ENCODE measurements at places on chromosomes 7 and 10.

DNA sequence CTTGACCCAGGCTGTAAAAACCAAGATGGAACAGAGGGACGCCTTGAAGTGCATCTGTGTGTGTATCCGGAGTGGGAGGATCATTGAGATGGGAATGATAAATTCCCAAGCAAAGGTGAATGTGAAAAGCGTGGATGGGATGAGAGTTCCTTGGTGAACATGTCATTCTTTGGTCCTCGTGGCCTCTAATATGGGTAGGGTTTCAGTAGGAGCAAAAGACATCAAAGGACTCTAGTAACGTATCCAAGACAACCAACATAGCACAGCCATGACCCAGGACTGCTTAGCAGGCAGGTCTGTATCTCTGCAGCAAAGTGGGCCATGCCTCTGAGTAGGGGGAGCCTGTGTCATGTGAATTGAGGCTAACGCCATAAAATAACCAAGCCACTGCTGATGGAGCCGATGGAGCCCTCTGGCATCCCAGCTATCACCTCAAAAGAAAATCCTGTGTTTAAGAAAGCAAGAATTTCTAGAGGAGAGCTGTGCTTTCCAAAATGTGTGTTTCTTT is 98.6 kb downstream of the CCDC3 start:
- DNase-seq, result no peak

DNA sequence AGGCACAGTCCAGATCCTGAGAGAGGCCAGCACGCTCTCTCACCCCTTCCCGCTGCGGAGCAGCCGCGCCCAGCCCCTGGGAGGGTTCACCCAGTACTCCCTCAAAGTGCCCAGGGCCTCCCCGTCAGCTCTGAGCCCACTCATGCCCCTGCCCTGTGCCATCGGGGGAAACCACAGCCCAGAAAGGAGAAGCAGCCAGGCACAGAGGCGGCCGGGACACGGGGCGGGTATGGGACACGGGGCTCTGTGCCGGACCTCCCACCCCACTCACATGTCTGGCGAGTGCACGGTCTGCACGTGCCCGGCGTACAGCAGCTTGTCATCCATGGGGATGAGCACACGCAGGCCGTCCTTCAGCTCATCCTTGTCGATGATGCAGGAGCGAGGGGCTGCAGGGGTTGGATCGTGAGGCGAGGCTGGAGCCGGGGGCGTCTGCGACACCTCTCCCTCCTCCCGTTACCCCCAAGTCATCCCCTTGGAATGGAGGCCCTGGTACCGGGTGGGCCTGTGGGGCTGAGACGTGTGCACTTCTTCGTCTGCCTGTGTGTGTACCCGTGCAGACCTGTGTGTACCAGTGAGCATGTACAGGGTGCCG is 38.2 kb downstream of the SLC29A4 start:
- DNase-seq, result no peak

GRCh38 chr7:34846976-34847375 is 189.0 kb downstream of the NPSR1 start:
- no peak for DNase-seq

GRCh38 chr10:129909080-129909479 is 55.0 kb downstream of the EBF3 start:
- DNase-seq, result no peak

DNA sequence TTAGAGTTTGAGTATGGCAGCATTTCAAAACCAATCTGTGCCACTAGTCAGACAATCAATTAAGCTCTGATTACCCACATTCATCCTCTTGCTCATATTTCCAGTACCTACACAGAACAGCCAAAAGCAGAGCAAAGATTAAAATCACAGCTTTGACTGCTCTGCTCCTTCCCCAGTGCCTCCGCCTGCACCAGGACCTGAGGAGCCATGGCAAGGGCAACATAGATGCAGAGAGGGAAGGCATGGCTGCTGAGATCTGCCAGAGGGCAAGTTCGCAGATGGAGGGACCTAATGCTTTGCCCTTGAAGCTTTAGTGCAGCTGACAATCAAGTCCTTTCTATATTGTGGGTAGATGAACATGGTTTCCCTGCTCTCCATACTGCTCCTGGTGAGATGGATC is 148.1 kb downstream of the HTR7 start:
- DNase-seq, result no peak

- DNase-seq, result peak; percentile 71
These were observed 14.6 kb upstream of the FKBP9 start for GRCh38 chr7:32942415-32943251.
